ENCODE measurements at places on chromosomes 3 and 15.
A peak's percentile ranks its signal among the peaks of the same experiment; 100 is the strongest.

DNA sequence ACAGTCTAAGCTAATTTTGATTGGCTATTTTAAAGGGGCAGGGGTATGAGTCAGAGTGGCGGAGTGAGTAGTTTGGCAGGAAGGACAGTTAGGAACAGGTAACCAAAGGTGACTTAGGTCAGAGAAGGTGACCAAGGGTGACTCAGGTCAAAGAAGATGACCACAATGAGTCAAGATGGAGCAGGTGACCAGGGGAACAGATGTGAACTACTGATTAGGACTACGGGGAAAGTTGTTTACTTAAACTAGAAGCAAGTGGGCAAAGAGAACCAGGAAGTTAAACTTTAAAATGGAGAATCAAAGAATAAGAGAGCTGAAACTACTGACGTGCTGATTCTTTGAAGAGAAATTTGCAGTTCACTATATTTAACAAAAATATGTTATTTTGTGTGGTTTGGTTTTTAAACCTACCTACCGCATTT, 14.1 kb upstream of the CA12 start:
- H3K4me1 ChIP-seq: no peaks in the 10 kb centered on the region
- no peak for DNase-seq
- H3K27me3 ChIP-seq: peaks cover 5% of the 10 kb centered on the region
- no peak overlapping the region for H3K27ac ChIP-seq
- H3K4me3 ChIP-seq: no peak overlapping the region
- H3K36me3 ChIP-seq: no peaks in the 10 kb centered on the region

DNA sequence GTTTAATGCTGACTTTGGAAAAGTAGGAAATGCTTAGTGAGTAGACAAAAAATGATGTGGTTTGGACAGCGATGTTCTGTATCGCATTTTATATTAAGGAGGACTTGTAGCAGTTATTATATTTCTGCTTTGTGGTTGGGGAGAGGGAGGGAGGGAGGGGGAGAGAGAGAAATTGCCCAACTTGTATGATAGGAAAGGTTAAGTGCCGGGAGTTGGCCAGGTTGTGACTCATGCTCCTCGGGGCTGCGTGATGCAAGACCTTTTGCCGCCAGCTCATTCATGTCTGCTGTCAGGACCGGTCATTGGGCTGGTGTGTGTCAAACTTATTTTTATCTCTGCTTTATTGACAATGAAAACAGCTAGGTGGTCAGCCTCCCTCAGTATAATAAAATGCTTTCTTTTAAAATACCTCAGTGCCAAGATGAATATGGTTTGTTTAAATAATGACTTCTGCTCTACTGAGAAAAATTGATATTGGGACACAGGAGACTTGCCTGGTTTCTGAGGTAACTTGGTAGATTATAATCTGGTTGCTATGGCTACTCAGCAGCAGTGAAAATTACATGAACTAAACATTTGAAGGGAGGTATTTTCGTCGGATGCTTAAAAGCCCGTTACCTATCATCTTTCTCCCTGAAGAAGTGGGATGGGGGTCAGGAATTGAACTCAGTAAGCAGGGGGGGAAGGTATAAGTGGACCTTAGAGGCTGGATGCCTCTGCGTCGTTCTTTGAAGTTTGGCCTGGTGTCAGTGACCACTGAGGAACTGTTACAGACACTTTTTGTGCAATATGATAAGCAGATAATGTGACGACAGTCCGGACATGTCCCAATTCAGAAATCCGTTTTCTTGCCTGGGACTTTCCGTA, 90.7 kb downstream of the FNDC3B start:
- no peak for DNase-seq
- no peak overlapping the region for H3K4me3 ChIP-seq
- no peaks in the 10 kb centered on the region for H3K27me3 ChIP-seq
- peaks cover 62% of the 10 kb centered on the region for H3K4me1 ChIP-seq
- H3K27ac ChIP-seq: peak overlapping the region; percentile 4

GRCh38 chr3:186259612-186260383, 102.2 kb downstream of the DGKG start:
- H3K4me3 ChIP-seq: peak overlapping the region; percentile 7
- peaks cover 34% of the 10 kb centered on the region for H3K27me3 ChIP-seq
- H3K36me3 ChIP-seq: no peaks in the 10 kb centered on the region
- peak; percentile 59 for DNase-seq
- H3K4me1 ChIP-seq: peaks cover 22% of the 10 kb centered on the region

DNA sequence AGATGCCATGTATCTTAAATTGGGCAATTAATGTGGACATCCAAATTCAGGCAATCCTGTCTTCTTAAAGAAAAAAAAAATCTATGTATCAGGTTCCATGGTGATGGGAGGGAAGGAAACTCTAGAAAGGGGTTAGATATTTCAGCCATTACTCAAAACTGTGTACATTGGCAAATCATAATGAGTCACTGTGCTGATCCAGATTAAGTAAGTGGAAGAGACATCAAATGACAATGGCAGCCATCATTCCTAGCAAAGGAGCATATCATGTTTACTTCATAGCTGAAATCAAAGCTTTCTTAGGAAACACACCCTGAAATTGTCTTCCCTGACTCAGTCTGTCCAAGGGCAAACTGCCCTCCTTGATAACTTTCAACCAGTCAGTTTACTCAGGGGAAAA, 713.3 kb upstream of the GBE1 start:
- H3K4me3 ChIP-seq: no peak overlapping the region
- H3K4me1 ChIP-seq: no peaks in the 10 kb centered on the region
- H3K36me3 ChIP-seq: no peaks in the 10 kb centered on the region
- H3K27ac ChIP-seq: no peak overlapping the region
- H3K27me3 ChIP-seq: no peaks in the 10 kb centered on the region

GRCh38 chr3:42033741-42034140, 57.4 kb upstream of the TRAK1 start:
- H3K27ac ChIP-seq: no peak overlapping the region
- H3K27me3 ChIP-seq: no peaks in the 10 kb centered on the region
- H3K36me3 ChIP-seq: peaks cover 12% of the 10 kb centered on the region
- DNase-seq: no peak

DNA sequence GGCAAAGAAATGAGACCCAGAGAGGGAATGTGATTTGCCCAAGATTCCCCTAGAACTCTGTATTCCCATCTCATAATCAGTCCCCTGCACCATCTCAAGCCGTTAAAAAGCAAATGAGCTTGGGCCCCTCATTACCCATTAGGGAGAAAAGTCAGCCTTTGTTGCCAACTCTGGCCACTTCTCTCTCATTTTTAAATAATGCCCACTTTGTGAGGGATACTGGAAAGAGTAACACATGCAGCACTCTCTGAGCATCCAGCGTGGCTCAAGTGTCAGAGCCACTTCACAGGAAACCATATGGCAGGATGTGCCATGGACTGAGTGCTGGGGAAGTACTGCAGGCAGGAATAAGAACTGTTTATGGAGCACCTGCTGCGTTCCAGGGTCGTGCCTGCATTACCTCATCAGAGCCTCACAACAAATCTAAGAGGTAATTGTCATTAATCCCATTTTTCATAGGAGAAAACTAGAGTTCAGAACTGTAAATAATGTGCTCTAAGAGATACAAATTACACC, 49.8 kb upstream of the SLC6A1 start:
- no peak overlapping the region for H3K4me3 ChIP-seq
- H3K27ac ChIP-seq: no peak overlapping the region
- H3K4me1 ChIP-seq: peaks cover 14% of the 10 kb centered on the region
- no peak for DNase-seq

- peaks cover 1% of the 10 kb centered on the region for H3K4me1 ChIP-seq
- no peak for DNase-seq
- no peak overlapping the region for H3K4me3 ChIP-seq
- no peaks in the 10 kb centered on the region for H3K27me3 ChIP-seq
- no peaks in the 10 kb centered on the region for H3K36me3 ChIP-seq
Observed at GRCh38 chr3:10015461-10015904, 10.8 kb upstream of the FANCD2 start.

DNA sequence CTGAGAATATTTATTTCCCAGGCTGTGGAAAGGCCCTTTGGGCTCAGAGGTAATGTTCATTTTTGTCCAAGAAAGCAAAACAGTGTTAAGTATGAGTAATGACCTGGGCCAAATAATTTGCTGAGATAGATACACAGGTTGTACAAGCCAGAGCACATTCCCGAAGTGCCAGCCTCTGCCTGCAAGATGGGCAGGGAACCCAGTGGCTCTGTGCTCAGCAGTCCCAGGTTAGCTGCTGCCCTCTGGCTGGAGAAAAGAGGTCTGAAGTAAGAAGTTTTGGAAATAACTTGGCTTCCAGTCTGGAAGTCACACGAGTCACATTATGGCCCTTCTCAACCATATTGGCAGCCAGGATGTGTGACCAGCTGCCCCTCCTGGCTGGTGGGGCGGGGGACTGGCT, 20.2 kb downstream of the MYZAP start:
- no peak for DNase-seq
- H3K27ac ChIP-seq: no peak overlapping the region
- no peak overlapping the region for H3K4me3 ChIP-seq

- no peak overlapping the region for H3K27ac ChIP-seq
- peaks cover 14% of the 10 kb centered on the region for H3K36me3 ChIP-seq
- no peaks in the 10 kb centered on the region for H3K27me3 ChIP-seq
- no peak for DNase-seq
- H3K4me1 ChIP-seq: peaks cover 38% of the 10 kb centered on the region
Observed at GRCh38 chr15:88909956-88910831, 3.0 kb downstream of the MFGE8 start.

GRCh38 chr3:13866041-13866965, 13.6 kb downstream of the WNT7A start:
- no peak overlapping the region for H3K4me3 ChIP-seq
- H3K27me3 ChIP-seq: peaks cover 17% of the 10 kb centered on the region
- peak overlapping the region; percentile 23 for H3K27ac ChIP-seq
- no peak for DNase-seq
- peaks cover 57% of the 10 kb centered on the region for H3K4me1 ChIP-seq

GRCh38 chr3:33722191-33722590, 4.1 kb upstream of the CLASP2 start:
- no peak overlapping the region for H3K27ac ChIP-seq
- H3K27me3 ChIP-seq: no peaks in the 10 kb centered on the region
- H3K36me3 ChIP-seq: no peaks in the 10 kb centered on the region
- no peak for DNase-seq
- no peak overlapping the region for H3K4me3 ChIP-seq
- H3K4me1 ChIP-seq: peaks cover 7% of the 10 kb centered on the region

DNA sequence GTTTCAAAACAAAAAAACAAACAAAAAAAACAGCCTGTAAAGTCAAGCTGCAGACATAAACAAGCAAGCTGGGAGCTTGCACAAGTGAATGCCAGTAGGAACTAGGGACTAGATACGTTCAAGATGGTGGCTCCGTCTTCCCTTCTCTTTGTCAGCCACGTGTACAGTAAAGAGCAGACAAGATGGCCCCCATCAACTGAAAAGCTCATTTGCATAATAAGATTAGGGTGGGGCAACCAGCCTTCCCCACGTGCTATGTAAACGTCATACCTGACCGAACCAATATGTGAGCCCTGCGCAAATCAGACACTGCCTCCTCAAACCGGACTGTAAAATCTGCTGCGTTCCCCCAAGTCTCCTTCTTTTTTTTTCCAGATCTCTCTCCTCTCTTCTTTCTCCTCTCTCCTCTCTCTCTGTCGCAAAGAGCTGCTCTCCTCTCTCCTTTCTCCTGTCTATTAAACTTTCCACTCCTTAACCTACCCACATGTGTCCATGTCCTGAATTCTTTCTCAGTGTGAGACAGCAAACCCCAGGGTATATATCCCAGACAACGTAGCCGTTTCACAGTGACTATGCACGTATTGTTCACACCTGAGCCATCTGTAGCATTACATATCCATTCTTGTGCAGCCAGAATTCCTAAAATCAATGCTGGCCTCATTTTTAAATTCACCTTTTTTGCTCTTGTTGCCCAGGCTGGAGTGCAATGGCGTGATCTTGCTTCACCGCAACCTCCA, 31.2 kb upstream of the FXR1 start:
- H3K27ac ChIP-seq: no peak overlapping the region
- peaks cover 5% of the 10 kb centered on the region for H3K27me3 ChIP-seq
- H3K4me3 ChIP-seq: no peak overlapping the region
- H3K4me1 ChIP-seq: no peaks in the 10 kb centered on the region
- DNase-seq: no peak

DNA sequence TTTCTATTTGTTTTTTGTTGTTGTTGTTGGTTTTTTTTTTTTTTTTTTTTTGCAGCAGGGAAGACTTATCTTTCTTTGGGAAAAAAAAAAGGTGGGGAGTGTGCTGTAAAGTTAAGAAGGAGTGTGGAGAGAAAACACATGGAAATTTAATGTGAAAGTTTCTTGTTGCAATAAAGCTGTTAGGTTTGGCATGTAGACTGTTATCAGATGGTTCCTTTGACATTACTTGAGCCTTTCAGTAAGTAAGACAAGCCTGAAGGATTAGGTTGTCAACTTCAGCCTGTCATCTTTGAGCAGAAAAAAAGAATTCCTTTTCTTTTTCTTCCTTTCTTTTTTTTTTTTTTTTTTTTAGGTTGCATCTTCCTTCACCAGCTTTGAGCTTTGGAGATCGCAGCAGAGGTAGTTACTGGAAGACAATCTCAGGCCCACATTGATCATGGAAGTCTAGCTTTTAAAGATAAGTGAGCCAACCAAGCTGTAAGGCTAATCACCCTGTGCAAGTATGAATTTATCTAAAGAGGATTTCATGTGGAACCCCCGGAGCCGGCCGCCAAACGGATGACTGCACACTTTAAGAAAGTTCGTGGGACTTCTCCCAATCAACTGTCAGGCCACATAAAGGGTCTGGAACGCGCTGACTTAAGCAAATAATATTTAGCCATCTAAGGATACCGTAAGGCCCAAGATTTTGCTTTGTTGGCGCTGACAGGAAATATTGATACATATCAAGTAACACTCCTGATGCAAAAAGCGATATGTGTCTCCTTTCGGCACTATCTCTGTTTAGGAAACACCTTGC, 1040.1 kb upstream of the NR2F2 start:
- no peaks in the 10 kb centered on the region for H3K27me3 ChIP-seq
- DNase-seq: no peak
- peak overlapping the region; percentile 42 for H3K4me3 ChIP-seq
- no peaks in the 10 kb centered on the region for H3K36me3 ChIP-seq

GRCh38 chr15:61038387-61038786, 190.7 kb downstream of the RORA start:
- DNase-seq: no peak
- H3K27me3 ChIP-seq: no peaks in the 10 kb centered on the region
- peaks cover 13% of the 10 kb centered on the region for H3K4me1 ChIP-seq
- no peaks in the 10 kb centered on the region for H3K36me3 ChIP-seq
- no peak overlapping the region for H3K27ac ChIP-seq
- H3K4me3 ChIP-seq: no peak overlapping the region

GRCh38 chr3:59978979-59979378, 929.2 kb upstream of the CFAP20DC start:
- H3K4me3 ChIP-seq: no peak overlapping the region
- H3K4me1 ChIP-seq: no peaks in the 10 kb centered on the region
- no peak for DNase-seq

DNA sequence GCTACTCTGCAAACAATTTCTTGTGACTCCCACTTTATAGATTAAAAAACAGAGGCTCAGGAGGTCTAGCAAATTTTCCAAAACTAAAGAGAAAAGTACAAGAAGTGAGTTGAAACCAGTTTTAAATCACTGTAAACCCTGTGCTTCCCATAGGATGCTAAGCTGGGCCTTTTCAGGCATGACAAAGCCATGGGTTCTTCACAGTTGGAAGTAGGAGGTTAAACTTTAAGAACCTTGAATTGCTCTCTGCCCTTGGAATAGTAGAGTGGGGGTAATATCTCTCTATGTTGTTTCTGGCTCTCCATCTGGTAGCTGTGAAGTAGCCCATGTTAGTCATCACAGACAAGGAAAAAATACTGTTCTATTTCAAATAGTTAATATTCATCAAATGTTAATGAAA, 193.6 kb upstream of the SATB1 start:
- H3K27me3 ChIP-seq: no peaks in the 10 kb centered on the region
- no peak overlapping the region for H3K4me3 ChIP-seq
- no peaks in the 10 kb centered on the region for H3K4me1 ChIP-seq

GRCh38 chr3:131883086-131883485, 151.7 kb downstream of the CPNE4 start:
- H3K4me1 ChIP-seq: peaks cover 4% of the 10 kb centered on the region
- no peak overlapping the region for H3K27ac ChIP-seq
- no peak for DNase-seq
- H3K36me3 ChIP-seq: peaks cover 9% of the 10 kb centered on the region
- no peaks in the 10 kb centered on the region for H3K27me3 ChIP-seq
